ENCODE measurements at places on chromosomes 2 and 18.

GRCh38 chr2:23624378-23624777, 239.4 kb downstream of the KLHL29 start:
- no peak for DNase-seq

GRCh38 chr2:38201784-38202183, 125.8 kb upstream of the CYP1B1 start:
- no peak for DNase-seq

- DNase-seq = no peak
These were observed 1027.2 kb upstream of the ACVR2A start for GRCh38 chr2:146817613-146818012.

DNA sequence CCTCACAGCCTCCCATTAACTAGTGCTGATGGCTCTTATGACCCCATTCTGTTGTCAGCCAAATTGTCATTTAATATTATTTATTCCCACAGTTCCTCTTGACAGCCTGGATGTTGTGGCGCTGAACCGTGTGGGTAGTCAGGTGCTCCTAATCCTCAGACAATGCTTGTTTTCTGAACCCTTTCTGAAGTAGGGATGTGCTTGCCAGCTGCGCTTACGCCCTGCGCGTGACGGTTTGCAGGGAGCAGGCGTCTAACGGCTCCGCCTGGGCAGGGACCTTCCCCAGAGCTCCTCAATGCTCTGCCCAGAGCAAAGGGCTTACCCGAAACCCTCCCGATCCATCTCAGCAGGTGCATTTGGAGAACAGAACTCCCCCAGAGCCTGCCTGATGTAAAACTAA, 358.2 kb upstream of the MYT1L start:
- no peak for DNase-seq

DNA sequence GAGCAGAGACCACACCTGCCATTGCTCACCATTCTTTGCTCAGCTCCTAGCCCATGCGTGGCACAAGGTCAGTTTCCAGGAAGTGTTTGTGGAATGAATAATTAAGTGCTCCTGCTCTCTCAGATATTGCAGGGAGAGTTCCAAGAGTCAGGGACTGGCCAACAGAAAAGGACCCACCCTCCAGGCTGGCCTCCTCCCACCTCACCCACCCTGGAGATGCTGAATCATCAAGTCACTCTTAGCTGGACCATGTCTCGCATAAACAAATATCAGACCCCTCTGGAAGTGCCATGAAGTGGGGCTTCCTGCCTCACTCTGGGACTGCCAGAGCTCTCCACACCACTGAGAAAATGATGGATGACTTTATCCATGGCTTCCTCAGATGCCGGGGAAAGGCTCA, 256.0 kb downstream of the TNS1 start:
- DNase-seq = no peak

DNA sequence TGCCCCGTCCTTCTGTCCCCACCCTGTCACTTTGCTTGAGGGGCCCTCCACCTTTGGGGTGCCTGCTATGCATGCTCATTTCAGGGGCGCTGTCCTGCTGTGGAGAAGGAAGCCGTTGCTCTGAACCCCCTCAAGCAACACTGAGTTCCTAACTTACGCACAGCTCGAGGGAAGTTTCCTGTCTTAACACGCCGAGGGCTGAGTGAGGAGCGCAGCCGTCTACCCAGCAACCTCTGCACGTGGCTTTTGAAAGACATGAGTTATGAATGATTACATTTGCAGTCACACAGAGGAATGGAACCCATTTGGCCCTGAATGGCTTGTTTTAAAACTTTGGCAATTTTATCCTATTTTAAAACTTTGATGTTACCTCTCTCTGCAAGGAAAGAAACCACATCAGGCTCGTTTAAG, 14.0 kb downstream of the RAMP1 start:
- DNase-seq = no peak

DNA sequence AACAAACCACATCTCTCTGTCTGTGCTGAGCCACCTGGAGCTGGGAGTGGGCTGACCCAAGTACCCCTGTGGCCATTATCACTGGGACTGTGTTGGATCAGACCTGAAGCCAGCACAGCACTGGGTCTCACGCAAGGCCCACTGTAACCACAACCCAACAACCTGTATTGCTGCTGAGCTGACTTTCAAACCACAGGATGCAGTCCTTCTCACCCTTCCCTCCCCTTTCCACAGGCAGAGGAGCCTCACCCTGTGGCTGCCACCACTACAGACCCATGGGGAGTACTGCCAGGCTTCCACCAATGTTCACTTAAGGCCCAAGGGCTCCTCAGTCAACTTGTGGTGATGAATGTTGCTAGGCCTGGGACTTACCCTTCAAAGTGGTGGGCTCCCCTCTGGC, 135.7 kb downstream of the DIS3L2 start:
- DNase-seq = no peak

DNA sequence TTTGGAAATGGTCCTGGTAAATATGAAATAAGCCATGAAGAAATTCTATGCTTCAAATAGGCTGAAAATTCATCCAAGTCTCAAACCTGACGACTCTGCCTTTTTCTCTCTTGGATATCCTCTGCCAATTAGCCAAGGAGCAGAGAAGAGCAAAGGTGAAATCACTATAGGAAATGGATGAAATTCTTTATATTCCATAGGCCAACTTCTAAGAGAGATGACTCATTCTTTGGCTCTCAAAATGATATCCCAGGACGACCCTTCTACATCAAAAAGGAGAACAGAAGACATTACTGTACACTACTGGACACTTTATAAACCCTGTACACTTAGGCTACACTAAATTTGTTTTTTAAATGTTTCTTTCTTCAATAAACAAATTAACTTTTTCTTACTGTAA, 22.7 kb downstream of the PDE1A start:
- DNase-seq = no peak

DNA sequence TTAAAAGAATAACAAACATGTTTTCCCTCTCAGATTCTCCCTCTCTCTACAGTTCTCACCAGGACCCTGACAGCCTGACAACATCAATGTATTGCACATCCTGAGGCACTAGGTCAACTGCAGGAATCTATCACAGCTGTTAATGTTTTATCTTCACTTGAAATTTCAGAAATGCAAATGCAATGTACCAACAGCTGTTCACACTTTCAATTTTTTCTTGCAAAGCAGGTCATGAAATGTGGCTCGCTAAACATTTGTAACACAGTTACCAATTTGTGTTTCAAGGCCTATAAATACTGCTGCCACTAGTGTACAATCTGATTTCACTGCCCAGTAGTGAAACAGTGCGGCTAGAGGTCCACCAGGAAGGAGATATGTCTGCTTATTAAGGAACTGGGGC, 147.8 kb downstream of the EXOC6B start:
- DNase-seq = no peak

DNA sequence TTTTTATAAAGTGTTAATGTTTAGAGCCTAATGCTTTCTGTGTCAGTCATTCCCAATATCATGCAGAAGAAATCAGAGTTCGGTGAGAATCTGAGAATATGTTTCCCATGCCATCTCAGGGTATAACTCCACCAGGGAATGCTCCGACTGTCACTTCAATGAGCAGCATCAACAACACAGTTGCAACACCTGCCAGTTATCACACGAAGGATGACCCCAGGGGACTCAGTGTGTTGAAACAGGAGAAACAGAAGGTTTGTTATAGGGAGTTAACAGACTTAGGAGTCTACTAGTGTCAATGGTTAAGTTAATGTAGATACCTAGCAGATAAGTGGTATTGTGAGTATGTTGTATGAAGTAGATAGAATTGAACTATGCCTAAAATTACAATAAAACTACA, 31.0 kb downstream of the VAPA start:
- DNase-seq = no peak

DNA sequence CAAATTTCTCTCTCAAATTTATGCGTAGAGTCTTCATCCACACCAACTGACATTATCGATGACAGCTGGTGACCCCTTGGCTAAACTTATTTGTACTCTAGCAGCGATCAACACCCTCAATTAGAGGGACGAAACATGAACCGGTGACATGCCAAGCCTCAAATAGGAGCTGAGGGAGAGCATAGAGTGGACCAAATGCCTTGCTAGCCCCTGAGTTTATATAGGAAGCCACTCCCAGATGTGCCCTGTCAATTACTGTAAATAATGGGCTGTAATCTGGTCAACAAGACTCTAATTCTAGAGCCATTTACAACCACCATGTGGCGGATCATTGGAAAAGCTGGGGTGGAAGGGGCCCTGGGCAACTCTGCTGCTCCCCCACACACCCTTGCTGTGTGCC, 47.6 kb upstream of the FHL2 start:
- no peak for DNase-seq

- DNase-seq = no peak
These were observed 107.1 kb upstream of the TPO start for GRCh38 chr2:1306014-1306686.

DNA sequence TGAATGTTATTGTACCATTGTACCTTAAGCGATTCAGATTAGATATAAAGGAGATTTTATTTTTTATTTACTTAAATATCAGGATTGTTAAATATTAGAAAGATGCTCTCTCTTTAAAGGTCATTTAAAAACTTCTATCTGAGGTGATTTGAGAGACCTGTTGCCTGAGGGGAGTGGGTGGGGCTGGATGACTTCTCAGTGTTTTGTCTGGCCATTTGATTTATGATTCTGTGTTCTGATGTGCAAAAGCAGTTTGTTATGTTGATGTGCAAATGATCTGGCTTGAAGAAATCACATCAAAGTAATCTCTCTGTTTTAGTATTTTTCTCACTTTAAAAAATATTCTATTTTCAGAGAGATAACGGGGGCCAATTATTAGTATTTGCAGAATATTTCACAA, 370.8 kb downstream of the NUP35 start:
- DNase-seq = no peak

DNA sequence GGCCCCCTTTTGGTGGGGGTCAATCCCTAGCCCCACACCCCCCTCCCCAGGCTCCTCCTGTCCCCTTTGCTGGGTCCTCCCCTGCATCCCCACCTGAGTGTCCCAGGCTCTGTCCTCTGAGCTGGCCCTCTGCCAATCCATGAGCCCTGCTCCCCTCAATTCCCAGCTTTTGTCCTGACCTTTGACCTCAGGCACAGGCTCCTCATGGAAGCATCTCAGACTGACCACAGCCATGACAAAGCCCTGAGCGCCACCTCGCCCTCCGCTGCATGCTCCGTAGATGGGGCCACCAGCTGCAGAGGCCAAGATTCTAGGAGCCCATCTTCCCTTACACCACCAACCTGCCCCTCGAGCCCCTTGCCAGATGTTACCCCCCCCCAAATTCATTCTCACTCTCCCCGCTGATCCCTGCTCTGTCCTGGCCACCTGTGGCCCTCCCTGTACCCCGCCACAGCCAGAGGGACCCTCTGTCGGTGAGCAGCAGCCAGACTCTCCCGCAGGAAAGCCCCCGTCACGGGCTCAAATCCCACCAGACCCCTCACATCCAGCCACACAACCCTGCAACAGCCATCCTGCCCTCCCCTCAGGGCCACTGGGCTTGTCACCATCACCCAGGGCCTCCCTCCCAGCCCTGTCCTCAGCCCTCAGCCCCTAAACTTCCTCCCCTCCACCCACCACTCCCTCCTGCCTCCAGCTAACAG, 206.0 kb downstream of the MGAT5 start:
- DNase-seq = no peak

- no peak for DNase-seq
These were observed 217.0 kb downstream of the NCK2 start for GRCh38 chr2:105961599-105962146.

- DNase-seq = no peak
These were observed 60.0 kb upstream of the FOSL2 start for GRCh38 chr2:28332696-28333095.

- DNase-seq = no peak
These were observed 28.4 kb downstream of the AFF3 start for GRCh38 chr2:100113990-100114433.

GRCh38 chr2:197930570-197931278, 126.3 kb downstream of the PLCL1 start:
- no peak for DNase-seq

GRCh38 chr2:219562049-219563020, 9.0 kb downstream of the OBSL1 start:
- no peak for DNase-seq

DNA sequence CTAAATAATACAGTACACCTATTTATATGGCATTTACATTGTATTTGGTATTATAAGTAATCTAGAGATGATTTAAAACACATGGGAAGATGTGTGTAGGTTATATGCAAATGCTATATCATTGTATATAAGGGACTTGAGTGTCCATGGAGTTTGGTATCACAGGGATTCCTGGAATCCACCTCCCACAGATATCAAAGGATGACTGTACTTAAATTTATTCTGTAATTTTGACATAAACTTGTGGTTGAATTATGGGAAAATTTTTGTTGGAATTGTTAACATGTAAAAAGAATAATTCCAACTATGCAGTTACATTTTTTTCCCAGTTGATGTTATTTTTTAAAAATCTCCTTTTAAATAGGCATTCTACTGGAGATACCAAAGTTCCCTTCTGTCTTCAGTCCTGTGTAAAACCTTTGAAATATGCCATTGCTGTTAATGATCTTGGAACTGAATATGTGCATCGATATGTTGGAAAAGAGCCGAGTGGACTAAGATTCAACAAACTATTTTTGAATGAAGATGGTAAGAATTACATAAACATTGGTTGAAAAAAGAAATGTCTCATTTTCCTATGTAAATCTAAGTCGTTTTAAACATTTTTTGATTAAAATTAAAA, 24.1 kb downstream of the GLS start:
- DNase-seq = no peak

DNA sequence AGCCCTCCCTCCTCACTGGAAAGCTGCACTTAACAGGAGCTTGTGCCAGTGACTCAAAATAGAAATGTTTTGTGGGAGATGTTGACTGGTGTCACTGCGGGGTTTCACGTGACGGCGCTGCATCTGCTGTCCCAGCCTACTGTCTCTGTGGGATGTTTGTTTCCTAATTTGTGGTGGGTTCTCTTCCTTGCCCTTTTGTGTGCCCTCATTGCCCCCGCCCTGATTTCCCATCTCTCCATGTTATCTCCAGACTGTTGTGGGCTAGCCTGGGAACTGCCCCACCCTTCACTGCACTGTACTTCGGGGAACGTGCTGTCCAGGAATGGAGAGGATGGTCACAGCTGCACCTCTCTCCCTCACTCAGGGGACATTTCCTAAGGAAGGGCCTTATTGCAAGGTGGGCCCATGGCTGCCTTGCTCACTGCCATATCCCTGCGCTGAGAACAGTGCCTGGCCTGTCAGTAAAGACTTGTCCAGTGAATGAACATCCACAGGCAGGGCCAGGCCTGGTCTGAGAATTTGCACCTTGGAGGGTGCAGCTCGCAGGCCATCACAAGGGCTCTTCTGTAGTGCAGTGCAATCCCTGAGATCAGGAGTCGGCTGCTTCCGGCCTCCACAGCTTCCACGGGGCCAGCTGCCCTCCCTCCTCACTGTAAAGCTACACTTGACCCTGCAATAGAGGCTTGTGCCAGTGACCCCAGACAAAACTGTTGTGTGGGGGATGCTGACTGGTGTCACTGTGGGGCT, 18.1 kb downstream of the ZAP70 start:
- DNase-seq = no peak

- no peak for DNase-seq
These were observed 61.2 kb downstream of the WDSUB1 start for GRCh38 chr2:159225025-159226016.

All from activated gamma-delta T cell treated with Interleukin-2 at 50 U/mL for 16 hours (primary cell).